ENCODE measurements at places on chromosomes 3 and 15.

DNA sequence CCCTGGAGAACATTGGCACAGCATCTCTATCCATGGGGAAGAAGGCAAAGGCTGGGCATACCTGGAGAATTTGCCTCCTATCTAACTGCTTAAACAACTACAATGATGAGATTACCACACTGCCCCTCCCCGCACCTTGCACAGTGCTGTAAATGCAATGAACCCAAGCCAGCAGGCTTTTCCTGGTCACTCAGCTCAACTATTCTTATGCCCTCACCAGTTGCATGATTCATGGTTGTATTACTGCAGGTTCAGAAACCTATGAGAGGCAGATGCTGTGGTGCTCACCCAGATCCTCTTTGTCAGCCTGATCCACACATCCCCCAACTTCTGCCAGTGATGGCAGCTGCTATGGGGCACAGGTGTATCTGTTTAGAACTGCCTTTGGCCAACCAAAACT lies 77.7 kb upstream of the STAC start:
- no peak for DNase-seq

- no peak for DNase-seq
Measured at GRCh38 chr3:23036728-23037127, 166.4 kb upstream of the UBE2E2 start.

DNA sequence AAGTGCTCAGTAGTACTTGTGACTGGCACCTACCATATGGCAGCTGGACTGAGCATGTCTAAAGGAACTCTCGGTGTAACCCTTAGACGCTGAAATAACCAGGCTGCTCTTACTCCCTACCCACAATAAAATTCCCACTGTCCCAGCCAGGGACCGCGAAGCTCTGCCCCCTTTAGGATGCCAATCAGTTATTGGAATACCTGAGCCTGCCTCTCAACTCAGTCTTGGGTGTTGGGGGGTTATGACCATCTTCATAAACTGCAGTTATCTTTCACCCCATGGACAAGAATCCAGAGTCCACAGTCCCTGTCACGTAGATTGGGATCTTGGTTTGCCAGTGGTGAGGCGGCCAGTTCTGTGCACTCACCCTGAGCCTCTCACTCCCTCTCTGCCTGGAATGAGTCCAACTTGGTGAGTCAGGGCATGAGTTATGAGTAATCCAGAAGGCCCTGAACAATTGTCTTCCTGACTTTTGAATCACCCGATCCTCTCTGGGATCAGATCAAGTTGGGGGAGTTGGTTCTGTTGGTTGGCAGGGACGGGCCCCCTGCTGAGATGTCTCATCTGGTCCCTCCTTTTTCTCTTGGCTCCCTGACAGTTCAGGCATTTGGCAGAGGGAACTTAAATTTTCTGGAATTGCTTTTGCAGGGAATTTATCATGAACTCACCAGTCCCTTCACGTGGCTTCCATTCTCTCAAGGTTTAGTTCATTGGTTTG lies 120.1 kb upstream of the UBE2E1 start:
- no peak for DNase-seq

DNA sequence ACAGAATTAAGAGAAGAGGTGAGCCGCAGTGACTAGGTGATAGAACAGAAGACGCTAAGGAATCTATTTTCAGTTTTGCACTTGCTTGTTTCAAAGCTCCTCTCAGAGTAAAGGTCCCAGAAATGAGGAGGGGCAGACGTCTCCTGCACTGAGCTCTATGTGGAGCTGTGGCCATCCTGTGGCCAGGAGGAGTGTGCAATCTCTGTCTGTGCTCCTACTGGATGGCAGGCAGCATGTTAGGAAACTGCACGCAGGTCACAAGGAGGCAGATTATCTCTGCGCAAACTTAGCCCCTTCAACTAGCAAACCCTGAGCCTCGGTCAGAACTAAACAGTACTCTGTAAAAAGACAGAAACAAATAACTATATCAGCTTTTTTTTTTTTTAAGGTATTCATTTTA lies 31.1 kb upstream of the PPIB start:
- DNase-seq = no peak

- peak; percentile 45 for DNase-seq
Measured at GRCh38 chr3:169658311-169658931, 5.1 kb downstream of the MECOM start.

DNA sequence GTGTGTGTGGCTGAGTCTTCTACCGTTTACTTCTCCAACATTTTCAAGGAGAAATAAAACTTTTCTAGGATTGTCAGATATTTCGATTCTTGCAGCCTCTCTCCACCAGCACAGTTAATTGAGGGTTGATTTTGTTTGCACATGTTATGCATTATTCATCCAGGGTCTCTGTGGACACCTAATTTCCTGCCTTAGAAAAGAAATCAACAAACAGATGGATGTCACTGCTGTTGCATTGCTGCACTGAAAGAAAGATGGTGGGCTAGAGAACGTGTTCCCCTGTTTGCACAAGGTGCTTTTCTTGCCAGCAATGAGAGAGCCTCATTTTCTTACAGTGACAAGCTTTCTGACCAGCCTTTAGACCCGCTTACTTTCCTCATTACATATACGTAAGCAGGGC lies 150.0 kb downstream of the CLSTN2 start:
- no peak for DNase-seq

- DNase-seq = no peak
Measured at GRCh38 chr3:171346582-171347300, 113.5 kb downstream of the TNIK start.

DNA sequence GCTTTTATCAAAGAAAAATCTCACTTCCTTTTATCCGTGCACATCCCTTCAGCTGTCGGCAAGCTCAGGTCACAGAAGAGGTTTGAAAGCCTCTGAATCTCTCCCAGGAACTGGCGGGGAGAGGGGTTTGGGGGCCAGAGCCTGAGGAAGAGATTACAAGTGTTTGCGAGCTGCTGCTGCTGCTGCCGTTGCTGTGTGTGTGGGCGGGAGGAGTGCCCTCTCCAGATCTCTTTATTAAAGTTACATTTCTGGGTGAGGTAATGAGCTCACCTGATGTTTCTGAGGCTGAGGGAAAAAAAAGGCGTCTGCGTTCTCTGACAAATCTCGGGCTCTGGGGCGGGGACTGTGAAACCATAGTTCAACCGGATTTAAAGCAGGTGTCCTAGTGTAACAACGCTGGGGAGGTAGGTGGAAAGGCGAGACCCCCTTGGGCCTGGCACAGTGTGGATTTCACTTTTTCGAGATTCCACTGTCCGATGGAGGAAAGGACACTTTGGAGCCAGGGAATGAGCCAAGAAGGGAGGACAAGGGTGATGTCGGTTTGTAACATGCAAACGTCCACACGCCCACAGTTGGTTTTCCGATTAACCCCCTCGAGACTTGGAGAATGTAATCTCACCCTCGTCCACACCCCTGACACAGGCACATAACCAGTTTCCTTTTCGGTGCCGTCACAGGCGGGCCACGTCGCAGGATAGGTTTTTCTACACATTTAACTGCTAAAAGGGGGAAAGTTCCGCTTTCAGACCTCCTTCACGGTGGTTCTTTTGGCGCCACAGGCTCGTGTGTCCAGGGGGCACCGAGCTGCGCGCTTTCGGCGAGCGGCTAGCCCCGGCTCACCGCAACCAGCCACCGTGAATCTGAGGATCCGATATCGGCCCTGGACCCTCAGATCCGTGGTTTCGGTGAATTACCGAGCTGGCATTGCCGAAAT lies 2.1 kb downstream of the ALCAM start:
- DNase-seq = peak; percentile 42

DNA sequence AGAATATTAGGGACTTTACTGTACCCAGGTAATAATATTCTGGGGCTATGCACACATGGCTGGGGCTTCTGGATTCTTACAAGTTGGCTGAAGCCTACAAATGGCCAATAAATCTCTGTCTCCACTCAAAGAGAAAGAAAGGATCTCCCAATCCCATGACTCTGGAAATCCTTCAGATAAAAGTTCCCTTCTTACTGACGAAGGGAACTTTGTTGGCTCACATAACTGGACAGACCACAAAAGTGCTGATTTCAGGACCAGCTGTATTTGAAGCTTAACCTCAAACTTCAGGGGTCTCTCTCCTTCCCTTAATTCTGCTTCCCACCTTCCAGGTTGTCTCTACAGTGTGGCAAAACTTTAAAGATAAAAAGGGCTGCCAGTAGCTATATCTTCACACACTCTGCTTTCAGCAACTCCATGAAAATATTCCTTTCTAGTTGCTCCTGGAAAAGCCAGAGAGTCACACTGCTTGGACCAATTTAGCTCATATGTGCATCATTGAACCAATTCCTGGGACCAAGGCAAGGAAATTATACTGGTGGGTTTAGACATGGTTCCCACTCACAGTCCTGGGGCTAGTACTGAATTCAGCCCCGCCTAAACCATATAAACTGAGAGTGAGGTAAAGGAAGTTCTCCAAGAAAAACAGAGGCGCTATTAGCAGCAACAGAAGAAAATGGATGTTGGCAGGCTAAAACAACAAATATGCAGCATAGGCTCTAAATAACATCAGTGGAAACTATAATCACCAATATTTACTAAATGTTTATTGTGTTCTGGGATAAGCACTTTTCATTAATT lies 290.0 kb upstream of the GADL1 start:
- no peak for DNase-seq

GRCh38 chr3:12379640-12380429 lies 91.0 kb downstream of the PPARG start:
- DNase-seq = no peak

GRCh38 chr3:129560269-129560787 lies 17.4 kb downstream of the H1-8 start:
- DNase-seq = no peak

GRCh38 chr3:51283421-51283820 lies 101.7 kb upstream of the MANF start:
- DNase-seq = no peak

DNA sequence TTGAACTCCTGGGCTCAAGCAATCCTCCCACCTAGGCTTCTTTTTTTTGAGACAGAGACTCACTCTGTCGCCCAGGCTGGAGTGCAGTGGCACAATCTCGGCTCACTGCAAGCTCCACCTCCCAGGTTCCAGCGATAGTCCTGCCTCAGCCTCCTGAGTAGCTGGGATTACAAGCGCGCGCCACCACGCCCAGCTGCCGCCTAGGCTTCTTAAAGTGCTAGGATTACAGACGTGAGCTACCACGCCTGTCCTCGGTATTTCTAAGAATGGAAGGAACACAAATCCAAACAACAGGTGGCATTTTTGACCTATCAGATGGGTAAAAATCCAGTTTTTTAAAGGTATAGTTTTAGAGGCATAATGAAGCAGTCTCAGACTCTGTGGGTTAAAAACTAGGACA lies 113.8 kb downstream of the ANP32A start:
- no peak for DNase-seq

DNA sequence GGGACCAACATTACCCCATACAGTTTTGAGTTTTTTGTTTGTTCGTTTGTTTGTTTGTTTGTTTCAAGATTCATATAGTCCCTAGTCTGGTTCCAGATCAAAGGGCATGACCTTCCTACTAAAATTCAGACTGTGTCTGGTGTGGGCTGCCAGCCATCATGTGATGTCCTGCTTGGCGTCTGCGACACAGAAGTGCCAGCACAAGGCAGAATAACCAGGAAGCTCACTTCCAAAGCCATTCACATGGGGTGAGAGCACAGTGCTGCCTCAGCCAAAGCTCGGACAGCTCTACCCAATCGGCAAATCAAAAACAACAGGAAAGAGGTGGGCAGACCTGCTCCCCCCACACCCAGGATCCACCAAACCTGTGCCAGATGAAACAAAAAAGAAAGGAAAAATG lies 142.6 kb upstream of the THBS1 start:
- no peak for DNase-seq

- no peak for DNase-seq
Measured at GRCh38 chr15:52349052-52349700, 53.6 kb upstream of the MYO5C start.

GRCh38 chr3:119409844-119410243 lies 53.6 kb downstream of the TMEM39A start:
- DNase-seq = no peak

GRCh38 chr3:101865751-101866509 lies 16.6 kb downstream of the NFKBIZ start:
- peak; percentile 48 for DNase-seq

- no peak for DNase-seq
Measured at GRCh38 chr3:39128951-39129350, 21.5 kb downstream of the TTC21A start.

DNA sequence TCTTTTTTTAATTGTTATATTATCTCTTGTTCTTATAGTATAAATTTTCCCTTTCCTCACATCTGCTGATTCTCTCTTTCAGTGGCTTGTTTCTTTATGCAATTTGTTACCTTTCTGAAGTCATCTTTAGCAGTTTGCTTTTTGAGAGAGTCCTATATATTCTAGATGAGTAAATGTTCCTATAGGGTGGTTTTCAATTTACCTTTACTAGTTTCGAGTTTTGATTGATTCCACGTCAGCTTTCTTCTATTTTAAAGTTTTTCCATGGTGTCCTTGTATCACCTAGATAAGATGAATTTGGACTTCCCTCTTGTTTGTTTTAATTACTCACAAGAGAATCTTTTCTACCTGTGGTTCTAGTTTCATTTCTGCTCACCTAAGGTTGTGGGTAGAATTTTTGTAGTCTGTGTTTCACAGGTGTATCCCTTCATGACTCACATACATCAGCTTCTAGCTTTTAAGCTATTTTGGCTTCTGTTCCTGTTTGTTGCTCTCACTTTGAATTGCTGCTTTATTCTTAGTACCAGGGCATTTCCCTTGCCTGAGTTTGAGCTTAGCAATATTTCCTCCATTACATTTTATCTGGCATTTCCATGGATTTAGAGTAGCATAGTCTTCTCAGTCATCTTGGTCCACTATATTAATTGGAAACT lies 6.4 kb downstream of the TEX9 start:
- DNase-seq = no peak

DNA sequence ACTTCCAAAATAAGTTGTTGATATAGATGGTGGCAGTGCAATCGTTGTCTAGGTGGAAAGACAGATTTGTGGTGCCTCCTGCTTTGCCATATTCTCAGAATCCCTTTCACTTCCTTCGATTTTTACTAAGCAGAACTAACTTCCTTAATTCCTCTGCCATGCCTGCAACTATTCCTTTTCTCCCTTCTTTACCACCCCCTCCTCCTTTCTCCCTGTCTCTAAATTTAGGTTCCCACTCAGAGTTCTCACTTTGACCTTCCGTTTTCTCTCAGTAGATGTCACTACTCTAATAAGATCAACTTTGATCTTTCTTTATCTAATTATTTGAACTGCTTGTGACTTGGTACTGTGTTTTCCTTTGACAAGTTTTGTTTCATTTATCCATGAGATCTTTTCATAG lies 351.2 kb downstream of the LPP start:
- DNase-seq = no peak

DNA sequence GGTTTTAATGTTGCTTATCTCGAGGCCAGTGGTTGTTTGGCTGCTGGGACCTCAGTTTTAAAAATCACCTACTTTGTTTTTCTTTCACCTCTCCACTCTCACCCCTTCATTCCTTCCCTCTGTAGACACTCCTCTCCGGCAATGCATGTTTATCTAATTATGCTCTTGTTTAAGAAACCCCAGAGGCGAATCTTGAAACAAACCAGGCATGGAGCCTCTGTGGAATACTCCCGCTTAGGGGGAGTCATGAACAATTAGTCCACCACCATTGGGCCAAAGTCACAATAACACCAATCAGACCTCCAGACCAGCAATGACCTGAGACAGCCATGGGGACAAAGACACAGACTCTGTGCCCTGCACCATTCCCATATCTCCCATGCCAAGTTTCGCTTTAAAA lies 53.3 kb downstream of the EFCAB12 start:
- no peak for DNase-seq

- peak; percentile 93 for DNase-seq
Measured at GRCh38 chr3:101069901-101070798, 76.9 kb upstream of the ABI3BP start.

Measured in H9 (cell line).